ENCODE measurements at places on chromosomes 13 and 19.

- DNase-seq, result peak; percentile 76
These were observed 5.8 kb upstream of the TPM4 start for GRCh38 chr19:16070366-16070990.

DNA sequence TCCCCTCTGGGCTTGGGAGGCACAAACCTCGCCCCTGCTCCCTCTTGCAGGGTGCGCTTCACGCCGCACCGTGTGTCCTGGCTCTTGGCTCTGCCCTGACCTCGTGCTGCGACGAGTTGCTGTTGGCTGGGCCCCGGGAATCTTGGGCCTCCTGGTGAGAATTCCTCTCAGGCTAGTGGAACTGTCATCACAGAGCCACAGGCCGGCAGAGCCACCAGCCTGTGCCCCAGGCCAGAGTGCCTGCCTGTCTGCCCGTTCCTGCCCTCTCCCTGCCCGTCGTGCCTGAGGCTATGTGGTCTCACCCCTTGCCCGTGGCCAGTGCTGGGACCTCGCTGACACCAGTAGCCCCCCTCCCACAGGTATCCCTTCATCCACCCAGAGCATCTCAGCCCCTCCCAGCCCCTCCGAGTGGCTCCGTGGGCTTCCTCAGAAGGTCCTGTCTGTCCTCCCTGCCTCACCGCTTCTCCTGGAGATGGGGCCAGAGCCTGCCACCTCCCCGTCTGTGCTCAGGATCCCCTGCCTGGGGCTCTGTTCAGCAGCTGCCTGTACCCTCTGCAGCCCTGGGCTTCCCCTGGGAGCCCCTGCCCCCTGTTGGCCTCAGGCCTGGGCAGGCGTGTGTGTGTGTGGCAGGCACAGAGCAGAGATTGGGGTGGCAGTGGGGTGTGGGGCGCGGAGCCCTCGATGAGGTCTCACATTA, 13.3 kb downstream of the NDUFB7 start:
- no peak for DNase-seq

DNA sequence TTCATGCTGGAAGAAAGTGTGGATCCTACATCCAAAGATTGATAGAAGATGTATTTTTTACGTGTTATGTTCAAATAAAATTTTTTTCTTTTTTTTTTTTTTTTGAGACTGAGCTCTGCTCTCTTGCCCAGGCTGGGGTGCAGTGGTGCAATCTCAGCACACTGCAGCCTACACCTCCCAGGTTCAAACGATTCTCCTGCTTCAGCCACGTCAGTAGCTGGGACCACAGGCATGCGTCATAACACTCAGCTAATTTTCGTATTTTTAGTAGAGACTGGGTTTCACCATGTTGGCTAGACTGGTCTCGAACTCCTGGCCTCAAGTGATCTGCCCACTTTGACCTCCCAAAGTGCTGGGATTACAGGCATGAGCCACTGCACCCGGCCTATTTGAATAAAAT, 65.7 kb downstream of the KLF12 start:
- DNase-seq, result no peak

- no peak for DNase-seq
These were observed 11.1 kb upstream of the SERP2 start for GRCh38 chr13:44362394-44363040.

DNA sequence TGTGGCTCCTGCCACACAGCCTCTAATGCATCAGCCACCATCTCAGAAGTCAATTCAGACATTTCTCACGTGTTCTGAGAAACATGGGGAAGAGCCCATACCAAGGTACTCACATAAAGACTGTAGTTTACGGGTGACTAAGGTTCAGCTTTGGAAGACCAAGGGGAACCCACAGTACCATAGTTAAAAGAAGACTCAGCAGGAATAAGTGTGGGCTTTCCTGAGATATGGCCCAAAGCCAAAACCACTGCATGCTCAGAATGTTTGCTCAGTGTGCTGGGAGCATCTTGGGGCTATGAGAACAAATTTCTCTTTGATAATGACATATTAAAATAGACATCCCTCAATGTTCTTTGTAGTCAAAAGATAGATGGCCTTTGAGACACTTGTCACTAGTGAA, 283.8 kb downstream of the DCT start:
- DNase-seq, result no peak

GRCh38 chr13:79225487-79226232, 180.4 kb downstream of the RBM26 start:
- DNase-seq, result no peak

GRCh38 chr19:10086591-10087192, 575 bp downstream of the SHFL start:
- DNase-seq, result no peak

- no peak for DNase-seq
These were observed 43.2 kb downstream of the ZNF571 start for GRCh38 chr19:37551129-37551993.

DNA sequence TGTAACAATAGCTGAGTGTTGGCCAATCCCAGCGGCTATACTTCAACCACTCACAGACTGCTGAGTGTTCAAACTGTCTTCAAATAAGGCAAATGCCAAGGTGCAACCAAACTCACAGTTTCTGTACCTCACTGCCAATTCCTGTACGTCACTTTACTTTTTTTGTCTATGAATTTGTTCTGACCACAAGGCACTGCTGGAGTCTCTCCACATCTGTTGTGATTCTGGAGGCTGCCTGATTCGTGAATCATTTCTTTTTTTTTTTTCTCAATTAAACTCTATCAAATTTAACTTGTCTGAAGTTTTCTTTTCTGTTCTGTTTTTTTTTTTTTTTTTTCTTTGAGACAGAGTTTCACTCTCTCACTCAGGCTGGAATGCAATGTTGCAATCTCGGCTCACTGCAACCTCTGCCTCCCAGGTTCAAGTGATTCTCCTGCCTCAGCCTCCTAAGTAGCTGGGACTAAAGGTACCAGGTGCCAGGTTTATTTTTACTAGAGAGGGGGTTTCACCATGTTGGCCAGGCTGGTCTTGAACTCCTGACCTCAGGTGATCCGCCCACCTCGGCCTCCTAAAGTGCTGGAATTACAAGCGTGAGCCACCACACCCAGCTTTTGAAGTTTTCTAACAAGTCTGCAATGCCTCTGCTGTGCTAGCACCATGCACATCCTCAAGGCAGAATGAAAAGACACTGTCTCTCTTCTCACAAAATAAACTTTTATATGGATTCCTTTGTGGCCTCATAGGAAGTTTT, 401.7 kb downstream of the IRS2 start:
- no peak for DNase-seq

DNA sequence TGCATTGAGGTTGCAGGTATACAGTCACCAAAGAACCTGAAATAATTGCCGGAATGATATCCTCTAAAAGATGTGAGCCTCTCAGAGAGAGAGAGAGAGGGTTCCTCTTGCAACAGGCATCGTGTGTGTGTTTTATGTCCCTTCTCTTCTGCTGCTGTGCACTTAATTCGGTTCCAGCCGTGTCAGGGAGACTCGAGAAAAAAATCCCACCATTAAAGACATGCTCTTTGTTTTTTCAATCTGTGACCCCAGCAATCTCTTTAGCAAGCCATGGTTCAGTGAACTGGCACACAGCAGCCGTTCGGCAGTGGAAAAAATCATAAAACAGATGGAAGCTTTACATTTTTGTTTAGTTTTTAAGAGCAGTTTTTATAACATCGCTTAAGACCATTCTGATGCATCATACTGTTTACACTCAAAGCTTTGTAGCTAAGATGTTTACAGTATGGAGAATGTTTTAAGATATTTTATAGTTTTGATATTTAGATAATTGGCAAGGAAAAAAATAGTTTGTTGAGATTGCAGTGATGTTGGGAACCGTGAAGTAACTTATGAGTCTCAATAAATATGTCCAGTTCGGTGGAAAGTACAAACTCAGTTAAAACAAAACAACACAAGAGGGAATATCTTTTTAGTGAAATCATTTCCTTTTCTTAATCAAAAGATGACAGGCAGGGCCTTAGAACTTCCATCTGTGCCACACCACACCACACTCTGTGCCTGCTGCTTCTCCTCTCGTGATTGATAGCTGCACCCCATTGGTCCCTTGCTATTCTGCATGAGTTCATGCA, 31.2 kb upstream of the ZNF536 start:
- DNase-seq, result no peak

DNA sequence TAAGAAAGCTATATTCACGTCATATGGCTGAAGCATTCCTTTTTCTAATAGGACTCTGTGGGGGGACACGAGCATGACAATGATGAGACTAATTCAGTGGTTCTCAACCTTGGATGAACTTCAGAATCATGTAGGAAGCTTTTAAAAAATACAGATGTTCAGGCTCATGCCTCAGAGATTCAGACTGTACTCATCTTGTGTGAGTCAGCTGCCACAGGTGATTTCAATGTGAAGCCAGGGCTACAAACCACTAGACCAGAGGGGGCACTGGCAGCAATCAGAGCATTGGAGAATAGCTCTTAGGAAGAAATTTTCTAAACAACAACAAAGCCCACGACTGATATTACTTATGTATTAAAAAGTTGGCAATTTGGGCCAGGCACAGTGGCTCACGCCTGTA, 91.7 kb downstream of the SERP2 start:
- DNase-seq, result no peak

DNA sequence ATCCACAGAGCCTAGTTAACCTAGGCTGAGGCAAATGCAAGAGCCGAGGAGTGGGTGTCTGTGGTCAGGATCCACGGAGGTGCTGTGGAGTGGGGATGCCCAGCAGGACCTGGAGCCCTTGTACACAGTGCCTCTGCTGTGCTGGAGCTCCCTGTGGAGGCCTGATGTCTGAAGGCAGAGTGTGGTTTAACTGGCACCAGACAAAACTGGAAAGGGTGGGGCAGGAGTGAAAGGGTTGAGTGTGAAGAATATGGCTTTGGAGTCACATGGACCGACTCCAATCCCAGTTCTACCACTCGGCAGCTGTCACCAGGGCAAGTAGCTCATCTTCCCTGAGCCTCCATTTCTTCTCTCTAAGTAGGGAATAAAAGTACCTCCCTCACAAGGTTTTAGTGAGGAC, 60.3 kb upstream of the GPR12 start:
- DNase-seq, result no peak

DNA sequence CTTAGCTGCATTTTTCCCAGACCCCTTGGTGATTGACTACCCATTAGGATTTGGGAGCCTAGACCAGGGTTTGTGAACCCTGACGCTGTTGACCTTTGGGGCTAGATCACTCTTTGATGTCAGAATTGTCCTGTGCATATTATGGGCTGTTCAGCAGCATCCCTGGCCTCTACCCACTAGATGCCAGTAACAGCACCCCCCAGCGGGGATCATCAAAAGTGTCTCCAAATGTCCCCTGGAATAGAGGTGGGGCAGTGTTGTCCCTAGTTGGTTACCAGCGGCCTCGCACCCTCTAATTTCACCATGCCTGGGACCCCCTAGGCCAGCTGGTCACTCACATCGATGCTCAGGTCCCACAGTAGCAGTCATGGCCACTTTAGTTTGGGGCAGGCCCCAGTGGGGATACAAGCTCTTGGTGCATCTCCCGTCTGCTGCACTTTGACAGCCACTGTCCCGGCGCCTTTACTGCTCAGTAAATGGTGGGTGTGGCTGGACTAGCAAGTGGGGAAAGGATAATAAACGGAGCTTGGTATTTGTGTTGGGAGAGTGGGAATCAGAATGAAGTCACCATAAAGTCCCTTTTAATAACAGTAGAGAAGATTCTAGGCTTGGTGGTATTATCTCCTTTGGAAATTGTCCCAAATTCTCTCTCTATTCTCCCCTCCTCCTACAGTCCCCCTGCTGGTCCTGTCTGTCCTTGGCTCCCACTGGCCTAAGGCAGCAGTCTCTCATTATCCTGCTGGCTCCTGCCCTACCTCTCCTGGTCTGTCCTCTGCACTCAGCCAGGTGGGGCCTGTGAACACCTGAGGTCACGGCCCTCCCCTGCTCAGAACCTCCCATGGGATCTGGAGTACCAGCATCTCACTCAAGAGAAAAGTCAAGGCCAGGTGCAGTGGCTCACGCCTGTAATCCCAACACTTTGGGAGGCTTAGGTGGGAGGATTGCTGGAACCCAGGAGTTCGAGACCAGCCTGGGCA, 80.6 kb downstream of the SIPA1L3 start:
- no peak for DNase-seq

DNA sequence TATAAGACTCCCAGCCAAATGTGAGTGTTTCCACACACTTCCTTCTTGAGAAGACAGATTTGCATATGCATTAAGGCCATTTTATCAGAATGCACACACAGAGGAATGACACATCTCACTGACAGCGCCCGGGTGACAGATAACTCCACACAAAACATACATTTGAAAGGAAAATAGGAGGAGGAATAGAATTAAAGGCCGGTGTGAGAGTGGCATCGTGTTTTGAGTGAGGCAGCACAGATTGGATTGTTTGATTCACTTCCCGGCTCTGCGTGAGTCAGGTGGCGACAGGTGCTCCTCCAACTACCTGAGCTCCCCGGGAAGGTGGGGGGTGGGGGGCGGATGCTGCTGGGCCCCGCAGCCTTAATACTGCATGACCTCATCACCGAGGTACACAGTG, 429.0 kb downstream of the TSHZ3 start:
- no peak for DNase-seq

- no peak for DNase-seq
These were observed 15.8 kb downstream of the CPB2 start for GRCh38 chr13:46088821-46089562.

DNA sequence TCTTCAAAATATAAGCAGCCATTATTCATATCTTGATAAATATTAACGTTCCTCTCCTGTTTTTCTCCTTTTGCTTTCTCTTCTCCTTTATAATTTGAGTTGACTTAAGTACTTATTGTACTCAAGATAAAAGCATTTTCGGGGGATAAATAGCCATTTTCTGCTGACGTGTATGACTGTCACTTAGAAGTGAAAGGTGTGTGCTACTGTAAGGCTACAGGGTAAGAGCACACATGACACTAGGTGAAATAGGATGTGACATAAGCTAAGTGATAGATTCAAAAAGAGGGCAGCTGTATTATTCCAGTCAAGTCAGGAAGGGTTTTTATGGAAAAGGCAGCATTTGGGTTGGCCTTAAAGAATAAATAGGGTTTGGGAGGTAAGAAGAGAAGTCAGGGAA, 128.5 kb downstream of the GPC6 start:
- DNase-seq, result no peak

DNA sequence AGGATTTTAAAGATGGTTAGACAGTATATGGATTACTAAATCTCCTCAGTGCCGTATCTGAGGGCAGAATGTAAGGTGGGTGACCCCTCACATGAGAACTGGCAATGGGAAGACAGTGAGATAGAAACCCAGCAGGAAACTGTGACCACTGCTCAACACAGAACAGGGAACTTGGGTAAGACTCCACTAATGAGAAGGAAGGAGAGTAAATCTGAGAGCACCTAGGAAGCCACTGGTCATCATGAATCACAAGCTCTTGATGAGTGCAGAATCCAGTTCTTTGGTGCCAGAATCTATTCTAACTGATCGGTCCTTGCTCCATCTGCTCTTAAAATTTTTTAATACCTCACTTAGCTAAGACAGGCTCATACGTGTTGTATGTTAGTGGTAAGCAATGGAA, 261.8 kb downstream of the KLF12 start:
- no peak for DNase-seq

GRCh38 chr13:38366954-38367645, 17.4 kb downstream of the UFM1 start:
- no peak for DNase-seq

- no peak for DNase-seq
These were observed 84.0 kb upstream of the MTIF3 start for GRCh38 chr13:27534108-27534980.

All from chondrocyte (in vitro differentiated cells).